ENCODE measurements at places on chromosomes 11 and 22.

GRCh38 chr11:67303132-67303834 is at the start of gene SSH3:
SSH3 (plus strand) TSS chr11:67303530; CDS start chr11:67303626, 96 bp downstream.
- peak; percentile 67 for DNase-seq

DNA sequence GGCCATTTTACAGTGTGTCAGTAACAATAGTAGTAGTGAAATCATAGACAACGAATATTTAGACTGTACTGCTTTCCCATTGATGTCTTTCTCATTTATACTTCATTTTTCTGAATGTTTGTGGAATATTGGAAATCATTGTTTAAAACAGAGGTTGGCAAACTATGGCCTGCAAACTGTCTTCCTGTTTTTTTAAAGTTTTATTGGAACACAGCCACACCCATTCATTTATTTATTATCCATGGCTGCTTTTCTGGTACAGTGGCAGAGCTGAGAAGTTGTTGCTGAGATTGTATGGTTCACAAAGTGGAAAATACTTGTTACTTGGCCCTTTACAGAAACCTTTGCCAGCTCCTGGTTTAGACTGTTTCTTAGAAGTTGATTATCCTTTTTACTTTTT is 13.7 kb downstream of the FAR1 start:
- DNase-seq = no peak

DNA sequence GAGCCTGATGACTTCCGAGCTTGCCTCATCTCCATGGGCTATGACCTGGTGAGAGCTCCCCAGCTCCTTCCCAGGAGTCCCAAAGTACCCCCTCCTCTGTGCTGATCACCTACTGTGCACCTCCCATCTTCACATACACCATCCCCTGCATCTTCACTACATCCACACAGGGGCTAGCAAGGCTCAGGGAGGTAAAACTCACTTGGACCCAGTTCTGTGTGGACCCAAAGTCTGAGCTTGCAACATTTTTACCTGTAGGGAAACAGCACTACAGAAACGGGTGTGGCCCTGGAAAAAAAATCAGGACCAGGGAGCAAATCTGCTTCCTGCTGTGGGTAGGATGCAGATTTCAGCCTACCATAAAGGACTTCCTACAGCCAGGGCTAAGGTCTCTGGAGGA is 6.1 kb downstream of the CTSF start:
- DNase-seq = no peak

- peak; percentile 65 for DNase-seq
These were observed 16.6 kb downstream of the TBC1D10A start for GRCh38 chr22:30309951-30310741.

GRCh38 chr11:101775033-101775432 is 139.8 kb upstream of the CEP126 start:
- DNase-seq = no peak

- no peak for DNase-seq
These were observed 9.0 kb downstream of the USP2 start for GRCh38 chr11:119372260-119373058.

GRCh38 chr22:19523240-19524169 is 705 bp downstream of the CLDN5 start:
- DNase-seq = no peak

DNA sequence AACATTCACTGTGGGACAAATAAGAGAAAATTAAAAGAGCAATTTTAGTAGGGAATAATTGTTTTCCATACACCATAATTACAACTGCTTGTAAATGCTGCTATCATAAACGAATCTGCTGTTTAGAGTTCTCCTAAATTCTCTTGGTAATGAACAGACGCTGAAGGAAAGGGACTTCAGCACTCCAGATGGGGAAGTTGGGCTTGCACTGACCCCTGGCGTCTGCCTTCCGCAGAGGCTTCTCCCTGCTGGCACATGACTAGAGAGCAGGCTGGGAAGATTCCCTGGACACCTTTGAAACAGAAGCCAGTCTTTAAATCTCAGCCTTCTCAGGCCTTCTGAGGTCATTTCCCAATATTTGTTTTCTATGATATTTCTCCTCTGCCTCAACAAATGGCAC is 84.1 kb downstream of the NXPE2 start:
- peak; percentile 43 for DNase-seq

Data from kidney glomerular epithelial cell (primary cell).